CD8-positive, alpha-beta memory T cell (primary cell): ENCODE measurements at places on chromosomes 1 and 21.

DNA sequence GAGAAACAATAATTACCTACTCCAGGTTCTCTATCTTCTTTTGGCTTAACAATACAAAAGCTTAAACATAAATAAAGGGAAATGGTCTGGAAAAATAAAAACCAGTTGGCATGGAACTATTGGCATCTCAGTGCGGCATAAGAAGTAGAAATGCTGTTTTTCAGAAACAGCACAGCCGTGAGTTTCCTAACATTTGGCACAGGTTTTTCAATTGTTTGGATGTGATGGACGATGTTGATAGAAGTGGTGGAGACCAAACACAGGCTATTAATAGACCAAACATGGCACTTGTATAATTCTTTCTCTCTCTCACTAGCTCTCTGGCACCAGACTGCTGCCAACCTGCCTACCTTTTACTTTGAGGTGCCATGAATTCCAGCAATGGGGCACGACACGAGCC is 36.2 kb downstream of the KCNN3 start:
- no peak for DNase-seq

DNA sequence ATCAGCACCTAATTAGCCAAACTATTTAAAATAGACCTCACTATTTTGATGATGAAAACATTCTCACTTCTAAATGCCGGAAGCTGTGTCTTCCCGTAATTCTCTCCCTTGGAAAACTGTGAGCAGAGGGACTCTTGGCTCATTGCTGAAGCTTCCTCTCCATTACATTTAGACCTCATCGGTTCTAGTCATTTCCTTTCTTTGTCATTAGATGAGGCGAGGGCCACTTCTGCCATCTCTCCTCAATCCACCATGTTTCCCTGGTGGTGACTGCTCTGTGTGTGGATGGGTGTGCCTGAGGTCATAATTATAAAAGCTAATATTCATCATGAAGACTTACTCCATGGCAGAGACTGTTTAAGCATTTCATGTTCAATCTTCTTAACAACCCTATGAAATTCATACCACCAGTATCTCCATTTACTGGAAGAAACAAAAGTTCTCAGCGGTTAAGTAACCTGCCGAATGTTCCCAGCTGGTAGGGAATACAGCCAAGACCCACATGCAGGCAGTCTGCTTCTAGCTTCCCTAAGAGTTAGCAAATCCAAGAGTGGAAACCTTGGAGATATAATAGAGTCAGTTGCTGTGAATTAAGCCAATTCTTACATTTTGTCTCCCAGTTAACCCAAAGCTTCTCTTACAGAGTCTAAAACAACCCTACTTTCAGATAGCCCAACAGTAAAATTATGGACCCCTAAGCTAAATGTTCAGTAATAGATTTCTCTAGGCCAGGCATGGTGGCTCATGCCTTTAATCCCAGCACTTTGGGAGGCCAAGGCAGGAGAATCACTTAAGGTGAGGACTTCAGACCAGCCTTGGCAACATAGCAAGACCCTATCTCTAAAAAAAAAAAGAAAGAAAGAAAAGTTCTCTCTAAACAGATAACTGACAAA is 156.2 kb downstream of the ZBTB18 start:
- no peak for DNase-seq

- no peak for DNase-seq
Observed at GRCh38 chr1:238143038-238143437, 252.3 kb upstream of the ZP4 start.

- DNase-seq = no peak
Observed at GRCh38 chr1:181493166-181493565, 9.8 kb downstream of the CACNA1E start.

GRCh38 chr1:27650539-27651175 is 15.7 kb upstream of the FGR start:
- no peak for DNase-seq

DNA sequence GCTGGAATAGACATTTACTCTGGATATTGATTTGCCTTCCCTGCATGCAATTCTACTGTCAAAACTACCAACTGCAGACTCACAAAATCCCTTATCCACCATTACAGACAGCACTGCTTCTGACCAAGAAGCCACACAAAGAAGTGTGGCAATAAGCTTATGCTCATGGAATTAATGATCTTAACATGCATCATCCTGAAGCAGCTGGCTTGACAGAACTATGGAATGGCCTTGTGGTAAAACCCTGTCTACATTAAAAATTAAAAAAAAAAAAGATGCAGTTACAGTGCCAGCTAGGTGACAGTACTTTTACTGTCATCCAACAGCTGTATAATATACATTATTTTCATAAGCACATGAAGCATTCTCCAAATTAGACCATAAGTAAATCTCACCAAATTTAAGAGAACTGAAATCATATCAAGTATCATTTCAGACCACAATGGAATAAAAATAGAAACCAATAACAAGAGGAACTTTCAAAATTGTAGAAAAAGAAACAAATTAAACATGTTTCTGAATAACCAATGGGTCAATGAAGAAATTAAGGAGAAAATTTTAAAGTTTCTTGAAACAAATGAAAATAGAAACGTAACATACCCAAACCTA is 70.7 kb downstream of the SCMH1 start:
- no peak for DNase-seq

GRCh38 chr1:109784551-109785252 is 21.0 kb upstream of the EPS8L3 start:
- DNase-seq = no peak

DNA sequence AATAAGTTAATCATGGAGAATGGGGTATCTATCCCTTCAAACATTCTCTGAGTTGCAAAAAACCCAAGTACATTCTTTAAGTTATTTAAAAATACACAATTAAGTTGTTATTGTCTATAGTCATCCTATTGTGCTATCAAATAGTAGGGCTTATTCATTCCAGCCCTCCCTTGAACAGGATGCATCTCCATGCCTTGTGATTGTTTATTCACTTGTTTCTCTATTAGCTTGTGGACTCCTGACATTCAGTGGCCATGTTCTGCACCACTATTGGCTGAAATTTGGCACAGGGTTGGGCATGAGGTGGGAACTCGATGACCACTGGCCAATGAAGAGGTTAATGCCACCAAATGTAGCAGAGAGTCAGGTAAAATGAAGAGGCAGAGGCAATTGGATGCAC is 272.8 kb downstream of the TNR start:
- no peak for DNase-seq

DNA sequence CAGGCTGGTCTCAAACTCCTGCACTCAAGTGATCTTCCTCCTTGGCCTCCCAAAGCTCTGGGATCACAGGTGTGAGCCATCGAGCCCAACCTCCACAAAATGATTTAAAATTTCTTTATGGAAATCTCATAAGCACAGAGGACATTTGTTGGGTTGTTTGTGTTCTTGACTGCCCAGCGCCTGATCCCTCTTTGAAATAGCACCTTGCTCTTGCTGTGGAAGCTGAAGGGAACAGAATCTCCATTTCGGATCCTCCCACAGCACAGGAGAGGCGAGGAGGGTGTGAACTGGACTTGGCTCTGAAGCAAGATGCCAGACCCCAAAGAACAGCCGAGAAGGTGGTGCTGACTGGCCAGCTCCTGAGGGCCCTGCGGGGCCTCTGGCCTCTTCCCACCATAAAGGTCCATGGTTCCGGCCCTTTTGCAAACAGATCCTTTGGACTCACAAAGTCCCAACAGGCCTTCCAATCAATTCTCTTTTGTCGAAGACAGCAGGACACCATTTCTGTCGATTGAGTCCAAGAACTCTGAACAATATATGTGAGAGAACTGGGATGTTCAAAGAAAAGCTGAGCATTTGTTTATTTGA is 45.6 kb upstream of the COA6 start:
- DNase-seq = no peak

DNA sequence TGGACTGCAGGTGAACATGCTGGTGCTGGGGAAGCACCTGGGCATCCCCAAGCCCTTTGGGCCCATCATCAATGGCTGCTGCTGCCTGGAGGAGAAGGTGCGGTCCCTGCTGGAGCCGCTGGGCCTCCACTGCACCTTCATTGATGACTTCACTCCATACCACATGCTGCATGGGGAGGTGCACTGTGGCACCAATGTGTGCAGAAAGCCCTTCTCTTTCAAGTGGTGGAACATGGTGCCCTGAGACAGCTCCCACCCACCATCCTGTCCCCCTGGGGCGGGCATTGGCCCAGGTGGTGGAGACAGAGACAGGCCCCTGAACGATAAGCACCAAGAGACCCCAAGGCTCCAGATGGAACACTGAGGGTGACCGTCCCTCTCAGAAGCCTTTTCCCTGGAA is 25.2 kb upstream of the PADI4 start:
- DNase-seq = no peak

- no peak for DNase-seq
Observed at GRCh38 chr1:183365676-183366075, 52.5 kb downstream of the NMNAT2 start.

DNA sequence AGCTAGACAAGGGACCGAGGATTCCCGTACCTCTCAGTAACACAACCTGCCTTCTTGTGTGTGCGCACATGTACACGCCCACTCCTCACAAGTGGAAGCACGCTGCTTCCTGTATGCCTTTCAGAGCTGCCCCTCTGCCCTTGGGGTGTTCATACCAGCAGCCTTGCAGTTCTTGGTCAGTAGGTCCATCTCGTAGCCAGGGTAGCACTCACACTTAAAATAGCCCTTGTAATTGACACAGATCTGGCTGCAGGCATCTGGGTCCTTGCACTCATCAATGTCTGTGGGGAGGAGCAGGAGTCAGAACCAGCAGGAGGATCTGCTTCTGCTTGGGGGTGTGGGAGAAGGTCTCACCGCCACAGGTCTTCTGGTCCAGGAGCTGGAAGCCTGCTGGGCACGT is 32.6 kb upstream of the MAGOH start:
- DNase-seq = no peak

DNA sequence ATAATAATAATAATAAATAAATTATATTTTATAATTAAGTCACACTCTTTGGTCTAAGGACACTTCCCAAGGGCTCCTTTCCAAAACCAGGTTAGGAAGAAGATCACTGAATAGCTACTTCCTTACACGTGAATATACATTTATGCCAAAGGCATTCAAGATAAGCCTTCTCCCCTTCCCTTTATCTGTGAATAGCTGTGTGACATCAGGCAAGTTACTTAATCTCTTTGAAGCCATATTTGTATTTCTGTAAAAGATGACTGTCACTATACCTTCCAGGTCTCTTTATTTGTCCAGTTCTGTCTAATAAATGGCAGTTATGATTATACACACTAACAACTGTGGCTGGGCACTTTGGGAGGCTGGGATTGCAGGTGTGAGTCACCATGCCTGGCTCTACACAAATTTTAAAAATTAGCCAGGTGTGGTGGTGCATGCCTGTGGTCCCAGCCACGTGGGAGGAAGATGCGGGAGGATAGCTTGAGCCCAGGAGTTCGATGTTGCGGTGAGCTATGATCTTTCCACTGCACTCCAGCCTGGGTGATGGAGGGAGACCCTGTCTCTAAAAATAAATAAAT is 5.5 kb upstream of the RNF11 start:
- DNase-seq = no peak

DNA sequence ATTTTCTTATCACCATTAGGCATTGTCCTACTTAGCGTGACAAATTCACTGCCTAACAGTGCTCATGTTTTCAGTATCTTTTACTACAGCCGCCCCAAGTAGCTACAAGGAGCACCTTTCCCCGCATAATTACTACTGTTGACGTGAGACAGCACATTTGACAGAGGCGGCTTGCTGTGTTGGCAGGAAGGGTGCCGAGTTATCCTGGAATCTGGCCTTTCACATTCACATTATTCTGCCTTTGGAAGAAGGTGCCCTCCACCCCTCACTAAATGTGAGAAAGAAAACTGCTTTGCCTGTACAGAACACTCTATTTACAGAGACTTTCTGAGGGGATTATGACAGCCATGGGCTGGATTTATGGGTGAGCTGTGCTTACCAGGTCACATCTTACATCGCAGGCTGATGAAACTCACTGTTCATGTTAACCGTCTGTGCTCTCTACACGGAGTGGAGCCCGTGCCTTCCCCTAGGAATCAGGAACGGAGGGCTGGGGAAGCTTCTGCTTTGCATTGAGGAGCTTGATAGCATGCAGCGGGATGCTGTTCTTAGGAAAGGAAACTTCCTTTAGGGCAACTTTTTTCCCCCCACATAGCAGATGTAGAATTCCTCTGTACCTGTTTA is 148.0 kb upstream of the ZRANB2 start:
- no peak for DNase-seq

GRCh38 chr1:175733722-175734121 is 9.7 kb downstream of the TNR start:
- no peak for DNase-seq

- no peak for DNase-seq
Observed at GRCh38 chr21:39775816-39776215, 30.8 kb downstream of the IGSF5 start.

DNA sequence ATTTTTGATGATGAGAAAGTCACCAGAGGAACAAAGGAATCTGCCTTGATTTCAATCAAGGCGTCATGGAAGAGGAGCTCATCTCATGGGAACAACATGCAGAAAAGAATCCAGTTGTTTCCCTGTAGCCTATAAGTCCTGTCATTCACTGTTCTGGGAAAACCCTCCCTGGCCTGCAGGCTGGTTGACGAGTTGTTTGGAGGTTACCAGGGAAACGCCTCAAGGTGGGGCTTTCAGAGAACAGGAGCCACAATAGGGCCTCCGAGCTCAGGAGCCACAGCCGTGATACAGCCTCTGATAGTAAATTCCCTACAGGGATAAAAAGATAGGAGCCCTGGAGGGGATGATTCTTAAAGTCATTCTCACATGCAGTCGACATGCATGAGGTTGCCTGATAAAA is 135.2 kb downstream of the PSMG1 start:
- no peak for DNase-seq

DNA sequence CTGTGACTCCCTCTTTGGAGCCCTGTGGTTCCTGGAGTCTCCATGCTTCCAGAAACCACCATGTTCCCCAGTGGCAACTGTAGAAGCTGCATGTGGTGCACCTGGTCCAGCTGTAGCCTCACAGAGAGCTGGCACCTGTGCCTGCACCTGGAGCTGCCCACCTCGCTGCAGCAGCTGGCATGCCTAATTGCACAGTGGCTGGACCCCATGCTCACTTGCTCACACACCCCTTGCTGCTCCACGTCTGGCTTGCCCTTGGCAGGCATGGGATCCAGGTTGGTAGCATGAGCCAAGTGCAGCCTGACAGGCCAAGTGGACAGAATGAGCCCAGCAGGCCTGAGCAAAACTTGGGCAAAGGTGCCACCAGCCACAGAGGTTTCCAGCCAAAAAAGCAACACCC is 680.1 kb downstream of the MATN1 start:
- DNase-seq = no peak

DNA sequence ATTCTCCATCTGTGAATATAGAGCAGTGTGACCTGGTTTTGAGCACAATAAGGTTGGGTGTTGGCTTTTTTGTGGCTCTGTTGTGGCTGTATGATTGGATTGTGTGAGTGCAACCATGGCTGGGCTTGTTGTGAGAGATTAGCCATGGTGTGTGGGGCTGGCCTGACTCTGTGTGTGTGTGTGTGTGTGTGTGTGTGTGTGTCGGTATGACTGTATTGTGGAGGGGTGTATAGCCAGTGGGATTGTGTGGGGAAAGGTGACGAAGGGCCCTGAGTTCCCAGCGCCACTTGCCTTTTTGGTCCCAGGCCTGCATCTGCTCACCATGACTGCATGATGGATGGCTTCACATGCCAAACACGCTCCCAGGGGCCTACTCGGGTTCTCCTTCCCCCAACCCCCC is 5.9 kb upstream of the SLC6A9 start:
- DNase-seq = no peak
